ENCODE measurements at places on chromosomes 6 and 20.

DNA sequence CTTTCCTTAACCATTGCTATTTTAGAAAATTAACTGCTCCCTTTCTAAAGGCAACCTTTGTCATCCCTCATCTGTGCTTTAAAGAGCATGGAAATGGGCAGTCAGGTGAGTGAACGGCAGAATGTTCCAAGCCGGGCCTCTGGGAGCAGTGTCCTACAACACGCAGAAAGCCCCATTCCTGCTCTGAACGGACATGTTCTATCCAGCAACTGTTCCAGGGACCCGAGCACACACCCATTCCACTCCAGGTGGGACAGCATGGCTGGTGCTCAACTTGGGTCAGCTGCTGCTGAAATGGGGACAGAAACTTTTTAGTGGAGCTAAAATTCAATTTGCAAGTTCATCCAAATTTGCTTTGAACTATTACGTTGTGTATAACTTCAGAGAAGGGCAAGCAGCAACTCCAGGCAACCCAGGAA is 26.7 kb downstream of the DIDO1 start:
- no peak for DNase-seq

GRCh38 chr20:31543966-31544598 is 29.8 kb downstream of the HM13 start:
- no peak for DNase-seq

GRCh38 chr20:6519556-6519955 is 247.9 kb upstream of the BMP2 start:
- no peak for DNase-seq

- no peak for DNase-seq
Measured at GRCh38 chr6:36336208-36336710, 429 bp downstream of the BNIP5 start.

DNA sequence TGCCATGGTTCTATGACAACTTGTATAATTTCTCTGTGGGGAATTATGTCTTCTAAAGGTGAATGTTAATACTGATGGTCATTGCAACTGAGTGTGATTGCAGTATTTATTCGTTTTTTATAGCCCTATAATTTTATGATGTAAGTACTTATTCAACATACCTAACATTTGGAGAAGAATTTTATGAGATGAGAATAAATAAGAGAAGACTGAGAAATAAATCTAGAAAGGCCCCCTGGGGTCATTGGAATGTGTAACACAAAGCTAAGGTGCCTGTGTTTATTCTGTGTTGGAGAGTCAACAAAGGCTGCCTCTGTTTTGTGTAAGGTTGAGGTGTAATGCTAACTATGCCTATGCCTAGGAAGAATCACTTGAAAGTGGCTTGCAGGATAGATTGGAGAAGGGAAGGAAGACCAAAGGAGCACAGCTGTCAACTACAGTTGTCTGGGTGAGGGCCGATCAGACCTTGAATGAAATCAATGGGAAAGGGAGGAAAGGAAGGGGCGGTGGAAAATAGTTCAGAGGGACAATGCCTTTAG is 1076.7 kb downstream of the KIF16B start:
- no peak for DNase-seq

- DNase-seq: no peak
Measured at GRCh38 chr20:31861135-31861384, 9.3 kb downstream of the DUSP15 start.

GRCh38 chr6:153129873-153130514 is 1.1 kb downstream of the RGS17 start:
- DNase-seq: no peak

DNA sequence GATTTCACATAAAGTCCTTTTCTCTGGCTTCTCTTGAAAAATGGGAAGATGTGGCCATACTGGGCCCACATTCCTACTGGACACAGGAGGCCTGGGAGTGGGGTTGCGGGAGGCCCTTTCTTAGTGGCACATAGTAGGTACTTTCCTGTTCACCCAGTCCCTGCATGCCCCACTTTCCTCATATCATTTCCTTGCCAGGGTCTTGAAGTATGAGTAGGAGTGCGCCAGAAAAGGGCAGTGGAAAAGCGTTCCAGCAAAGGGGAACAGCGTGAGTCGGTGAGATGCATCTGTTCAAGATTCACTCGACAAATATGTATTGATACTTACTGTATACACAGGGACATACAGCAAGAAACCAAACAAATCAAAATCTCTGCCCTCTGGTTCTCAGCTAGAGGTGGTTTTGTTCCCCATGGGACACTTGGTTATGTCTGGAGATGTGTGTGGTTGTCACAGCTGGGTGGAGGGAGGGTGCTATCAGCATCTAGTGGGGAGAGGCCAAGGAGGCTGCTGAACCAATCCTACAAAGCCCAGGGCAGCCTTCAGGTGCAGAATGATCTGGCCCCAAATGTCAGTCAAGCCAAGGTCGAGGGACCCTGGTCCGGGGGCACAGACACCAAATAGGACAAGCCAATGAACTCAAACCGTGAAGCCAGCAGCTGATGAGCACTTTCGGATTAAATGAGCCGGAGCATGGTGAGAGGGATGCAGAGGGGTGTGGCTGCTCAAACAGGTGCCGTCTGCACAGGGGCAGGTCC is 151.4 kb downstream of the CEBPB start:
- DNase-seq: no peak

Data from D721Med (cell line).